ENCODE measurements at places on chromosomes 7 and 10.

- DNase-seq = no peak
These were observed 337 bp downstream of the TRIL start for GRCh38 chr7:28957751-28958234.

DNA sequence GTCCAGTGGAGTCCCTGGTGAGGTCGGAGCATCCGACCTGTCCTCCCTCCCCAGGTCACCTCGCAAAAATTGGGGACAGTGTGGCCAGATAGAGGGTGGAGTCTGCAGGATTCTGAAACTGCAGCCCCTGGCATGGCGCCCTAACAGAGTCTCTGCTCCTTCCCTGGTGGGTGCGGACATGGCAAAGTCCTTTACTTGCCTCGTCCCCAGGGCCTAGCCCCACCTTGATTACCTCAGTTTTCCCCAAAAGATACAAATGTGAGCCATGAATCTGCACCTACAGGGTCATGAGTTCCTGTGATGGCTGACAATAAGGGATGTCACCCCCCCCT, 47.7 kb downstream of the NPVF start:
- DNase-seq = no peak

GRCh38 chr7:13563257-13563656, 426.2 kb downstream of the ETV1 start:
- DNase-seq = no peak

DNA sequence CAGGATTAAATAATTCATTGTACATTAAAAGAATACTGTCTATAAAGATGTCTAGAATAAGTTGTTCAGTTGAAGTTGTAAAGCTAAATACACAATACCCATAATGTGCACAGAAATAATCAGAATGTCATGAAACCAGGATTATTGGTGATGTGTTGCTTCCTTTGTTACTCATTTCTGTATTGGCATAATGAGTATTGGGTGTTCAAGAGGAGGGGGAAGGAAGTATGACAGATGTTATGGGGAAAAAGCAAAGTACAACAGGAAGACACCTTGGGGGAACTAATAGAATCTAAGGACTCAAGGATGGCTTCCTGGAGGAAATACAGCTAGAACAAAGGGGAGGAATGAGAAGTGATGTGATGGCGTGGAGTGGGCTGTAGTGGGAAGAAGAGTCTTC, 15.0 kb downstream of the ANKRD1 start:
- DNase-seq = no peak
